GM03348 (cell line): ENCODE measurements at places on chromosomes 12 and 14.

- DNase-seq, result peak; percentile 52
Measured at GRCh38 chr12:16352481-16352880, 5.0 kb downstream of the MGST1 start.

DNA sequence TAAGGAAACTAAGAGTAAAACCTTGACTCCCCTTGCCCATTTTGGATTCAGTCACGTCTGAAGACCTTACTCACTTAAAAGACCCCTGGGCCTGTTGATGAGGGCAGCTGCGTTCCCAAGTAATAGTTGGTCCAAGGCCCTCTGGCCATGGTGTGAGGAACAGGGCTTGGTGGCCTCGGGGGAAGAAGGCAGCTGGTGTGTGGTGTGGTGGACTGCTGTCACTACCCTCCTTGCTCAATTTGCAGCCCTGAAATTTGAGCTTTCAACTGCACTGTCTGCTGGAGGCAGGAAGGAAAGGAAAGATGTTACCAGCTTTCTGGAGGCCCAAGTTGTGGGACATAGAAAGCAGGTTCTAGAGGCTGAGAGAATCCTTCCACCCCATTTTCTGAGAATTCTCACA is 128.2 kb downstream of the SLC38A6 start:
- DNase-seq, result no peak

- DNase-seq, result peak; percentile 99
Measured at GRCh38 chr12:112381883-112382796, at the start of gene HECTD4. Gene HECTD4 (minus strand): TSS chr12:112382431. CDS start chr12:112382128, 303 bp downstream.

- DNase-seq, result no peak
Measured at GRCh38 chr14:100588671-100589070, 1.5 kb upstream of the BEGAIN start.

GRCh38 chr14:20612403-20612802 is 21.2 kb upstream of the RNASE12 start:
- DNase-seq, result no peak

GRCh38 chr12:7972734-7973456 is 36.9 kb upstream of the SLC2A3 start:
- DNase-seq, result no peak

- no peak for DNase-seq
Measured at GRCh38 chr12:47954467-47955045, 8.8 kb upstream of the TMEM106C start.

- no peak for DNase-seq
Measured at GRCh38 chr14:81819344-81819743, 285.7 kb upstream of the SEL1L start.

DNA sequence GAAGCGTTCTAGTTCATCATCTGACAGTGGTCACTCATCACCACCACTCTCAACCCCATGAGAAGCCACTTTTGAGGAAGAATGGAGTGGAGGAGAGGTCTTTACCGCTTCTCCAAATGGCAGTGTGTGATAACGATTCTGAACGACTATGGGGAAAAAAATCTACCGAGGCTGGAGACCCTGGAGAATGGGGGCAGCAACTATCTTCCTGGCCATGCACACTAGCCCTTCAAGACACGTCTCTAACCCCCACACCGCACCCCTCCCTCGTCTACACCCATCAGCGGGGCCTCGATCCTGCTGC is 365 bp downstream of the ING4 start:
- DNase-seq, result peak; percentile 77

- DNase-seq, result no peak
Measured at GRCh38 chr12:26158078-26158764, 33.4 kb upstream of the BHLHE41 start.

- DNase-seq, result no peak
Measured at GRCh38 chr12:45880533-45880932, 109.8 kb downstream of the SCAF11 start.

- no peak for DNase-seq
Measured at GRCh38 chr12:89799316-89799715, 90.7 kb upstream of the ATP2B1 start.

GRCh38 chr12:55829967-55830600 is 697 bp upstream of the DNAJC14 start:
- peak; percentile 41 for DNase-seq

- DNase-seq, result no peak
Measured at GRCh38 chr12:53096759-53097158, 708 bp upstream of the IGFBP6 start.

DNA sequence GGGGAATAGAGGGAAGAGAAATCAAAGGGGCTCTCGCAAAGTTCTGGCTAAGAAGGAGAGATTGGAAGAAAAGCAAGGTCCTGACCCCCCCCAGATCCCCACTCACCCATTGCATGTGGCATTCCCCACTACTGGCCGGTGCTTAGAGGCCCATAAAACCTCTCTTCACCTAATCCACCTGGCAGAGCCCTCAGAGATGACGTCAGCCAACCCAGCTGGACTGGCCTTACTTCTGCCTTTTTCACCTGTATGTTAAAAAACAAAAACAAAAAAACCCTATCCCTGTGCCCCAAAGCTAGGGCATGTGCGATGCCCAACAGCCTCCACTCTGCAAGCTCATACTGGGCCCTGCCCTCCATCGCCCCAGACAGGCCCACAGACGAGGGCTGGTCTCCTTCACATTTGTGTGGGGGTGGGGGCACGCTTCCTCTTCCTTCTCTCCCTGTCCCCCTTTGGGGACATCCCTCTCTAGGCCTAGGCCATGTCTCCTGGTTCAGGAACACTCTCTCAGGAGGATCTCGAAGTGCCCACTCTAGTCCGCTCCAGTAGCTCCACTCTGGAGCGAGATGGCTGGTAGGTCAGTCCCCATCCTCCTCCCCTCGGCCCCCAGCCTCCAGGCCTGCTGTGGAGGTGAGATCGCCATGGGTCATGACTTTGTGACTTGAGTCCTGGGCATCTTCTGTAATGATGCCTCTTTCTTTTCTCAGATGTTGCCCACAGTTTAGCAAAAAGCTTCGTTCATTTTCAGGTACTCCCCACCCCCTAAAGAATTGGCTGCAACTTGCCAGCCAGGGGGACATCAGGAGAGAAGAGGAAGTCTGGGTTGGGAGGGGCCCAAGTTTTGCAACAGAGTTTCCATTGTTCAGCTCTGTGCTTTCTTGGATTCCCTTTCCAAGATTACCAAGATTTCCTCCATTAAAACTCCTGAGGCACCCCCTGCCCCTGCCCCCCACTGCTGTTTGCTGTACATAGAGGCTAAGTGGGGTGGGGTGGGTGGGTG is 37.0 kb downstream of the FIGNL2 start:
- DNase-seq, result no peak

GRCh38 chr14:25108959-25109358 is 59.0 kb upstream of the STXBP6 start:
- no peak for DNase-seq
